ENCODE measurements at places on chromosomes 11 and 22.

DNA sequence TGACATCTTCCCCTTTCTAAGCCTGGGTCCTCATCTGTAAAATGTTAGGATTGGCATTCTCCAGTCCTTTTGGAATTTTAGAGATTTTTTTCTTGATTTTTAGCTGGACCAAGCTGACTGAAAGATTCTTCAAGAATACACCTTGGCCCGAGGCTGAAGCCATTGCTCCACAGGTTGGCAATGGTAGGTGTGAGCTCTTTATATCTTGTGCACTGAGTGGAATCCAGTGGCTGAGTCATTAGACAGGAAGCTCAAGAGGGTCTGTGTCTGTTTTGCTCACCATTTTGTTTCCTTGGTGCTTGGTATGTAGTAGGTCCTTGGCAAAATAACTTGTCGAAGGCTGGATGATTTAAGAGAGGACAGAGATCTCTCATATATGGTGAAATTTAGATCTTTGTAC, 6.2 kb downstream of the EIF3L start:
- DNase-seq = no peak

- DNase-seq = no peak
These were observed 31.8 kb downstream of the ARHGAP1 start for GRCh38 chr11:46668480-46669085.

- DNase-seq = no peak
These were observed 7.5 kb upstream of the CTSD start for GRCh38 chr11:1771273-1771672.

- no peak for DNase-seq
These were observed 339.3 kb upstream of the PLET1 start for GRCh38 chr11:112599856-112600533.

GRCh38 chr22:20664594-20664959, 109.3 kb upstream of the SERPIND1 start:
- DNase-seq = no peak

DNA sequence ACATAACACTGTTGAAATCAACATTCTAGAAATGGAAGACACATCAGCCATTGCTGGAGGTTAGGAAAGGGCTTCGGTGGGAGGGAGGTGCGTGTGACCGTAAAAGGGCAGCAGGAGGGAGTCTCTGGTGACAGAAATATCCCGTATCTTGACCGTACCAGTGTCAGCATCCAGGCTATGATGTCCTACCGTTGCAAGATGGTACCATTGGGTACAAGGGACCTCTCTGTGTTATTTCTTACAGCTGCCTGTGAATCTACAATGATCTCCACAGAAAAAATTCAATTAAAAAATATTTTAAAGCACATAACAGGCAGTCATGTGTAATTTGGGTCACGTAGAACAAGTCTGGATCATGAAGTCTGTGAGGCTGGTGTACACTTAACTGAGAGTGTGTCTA, 27.4 kb upstream of the SEPTIN5 start:
- no peak for DNase-seq

DNA sequence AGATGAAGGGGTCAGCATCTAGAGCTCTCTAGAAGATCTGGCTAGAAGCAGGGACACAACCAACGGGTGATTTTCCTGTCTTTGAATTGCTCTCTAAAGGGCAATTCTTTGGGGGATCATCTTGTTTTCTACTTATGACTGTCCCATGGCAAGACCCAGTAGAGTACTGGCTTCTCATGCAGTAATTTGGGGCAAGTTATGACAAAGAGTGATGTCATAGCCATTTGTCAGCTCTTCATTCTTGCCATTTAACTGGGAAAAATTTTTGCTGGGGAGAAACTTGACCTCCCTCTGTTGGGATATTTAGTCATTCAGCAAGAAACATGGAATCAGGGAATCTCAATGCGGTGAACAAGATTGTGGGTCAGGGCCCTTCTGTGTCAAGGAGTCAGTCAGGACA, 80.4 kb downstream of the SLC1A2 start:
- no peak for DNase-seq

DNA sequence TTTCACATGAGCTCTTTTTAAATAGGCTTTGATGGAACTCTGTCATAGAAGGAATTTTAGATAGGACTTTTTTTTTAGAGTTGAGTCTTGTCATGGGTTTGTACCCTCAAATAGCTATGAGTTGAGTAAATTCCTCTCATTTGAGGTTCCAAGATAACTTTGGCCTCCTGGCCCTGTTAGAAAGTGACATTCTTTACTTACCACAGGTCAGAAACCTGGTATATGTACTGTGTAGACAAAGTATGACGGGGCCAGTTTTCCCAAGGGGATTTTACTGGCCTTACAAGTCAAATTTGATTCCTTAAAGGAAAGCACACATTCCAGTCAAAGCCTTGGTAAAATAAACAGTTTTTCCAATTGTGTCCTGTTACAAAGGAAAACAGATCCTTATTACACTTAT, 729.3 kb upstream of the LUZP2 start:
- DNase-seq = no peak

DNA sequence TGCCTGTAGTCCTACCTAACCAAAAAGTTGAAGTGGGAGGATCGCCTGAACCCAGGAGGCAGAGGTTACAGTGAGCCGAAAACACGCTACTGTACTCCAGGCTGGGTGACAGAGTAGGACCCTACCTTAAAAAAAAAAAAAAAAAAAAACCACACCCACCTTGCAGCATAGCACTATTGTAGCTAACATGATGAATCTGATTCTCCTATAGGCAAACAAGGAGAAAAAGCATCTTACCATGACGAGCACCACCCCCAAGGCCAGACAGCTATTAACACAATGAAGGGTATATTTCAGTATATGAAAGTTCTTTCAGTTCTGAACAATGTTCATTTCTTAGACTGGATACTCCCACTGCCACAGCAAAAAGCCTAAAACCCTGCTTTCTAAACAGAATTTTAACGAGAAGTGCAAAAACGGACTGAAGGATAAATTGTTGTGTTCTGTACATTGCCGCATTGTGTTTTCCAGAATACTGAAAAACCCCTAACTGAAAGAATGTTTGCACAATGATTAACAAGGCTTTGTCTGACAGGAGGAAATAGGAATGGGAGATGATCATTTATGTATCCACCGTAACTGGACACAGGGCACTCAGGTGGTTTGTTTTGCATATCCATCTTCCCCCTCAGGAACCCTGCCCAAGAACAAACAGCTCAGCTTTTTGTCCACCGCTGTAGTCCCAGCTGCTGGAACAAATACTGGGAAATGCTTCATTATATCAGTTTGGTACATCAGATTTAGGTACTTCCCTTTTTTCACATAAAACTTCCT, 8.9 kb downstream of the PISD start:
- no peak for DNase-seq

DNA sequence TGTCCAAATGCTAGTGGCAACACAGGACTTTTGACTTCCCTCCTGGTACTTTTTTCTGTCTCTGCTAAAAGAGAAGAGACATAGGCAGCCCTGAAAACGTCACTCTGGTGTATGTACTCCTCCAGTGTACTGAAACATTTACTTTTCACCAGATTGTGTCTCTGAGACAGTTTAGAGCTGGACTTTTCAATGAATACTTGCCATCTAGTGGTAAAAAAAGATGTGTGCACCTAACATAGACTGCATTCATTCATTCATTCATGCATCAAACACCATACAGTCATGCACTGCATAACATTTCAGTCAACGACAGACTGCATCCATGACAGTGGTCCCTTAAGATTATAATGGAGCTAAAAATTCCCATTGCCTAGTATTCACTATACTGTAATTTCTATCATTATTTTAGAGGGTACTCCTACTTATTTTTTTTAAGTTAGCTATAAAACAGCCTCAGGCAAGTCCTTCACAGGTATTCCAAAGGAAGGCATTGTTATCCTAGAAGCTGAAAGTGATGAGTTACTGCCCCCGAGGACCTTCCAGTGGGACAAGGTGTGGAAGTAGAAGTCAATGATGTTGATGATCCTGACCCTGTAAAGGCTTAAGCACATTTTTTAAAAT, 186.2 kb downstream of the SPON1 start:
- DNase-seq = peak; percentile 15

DNA sequence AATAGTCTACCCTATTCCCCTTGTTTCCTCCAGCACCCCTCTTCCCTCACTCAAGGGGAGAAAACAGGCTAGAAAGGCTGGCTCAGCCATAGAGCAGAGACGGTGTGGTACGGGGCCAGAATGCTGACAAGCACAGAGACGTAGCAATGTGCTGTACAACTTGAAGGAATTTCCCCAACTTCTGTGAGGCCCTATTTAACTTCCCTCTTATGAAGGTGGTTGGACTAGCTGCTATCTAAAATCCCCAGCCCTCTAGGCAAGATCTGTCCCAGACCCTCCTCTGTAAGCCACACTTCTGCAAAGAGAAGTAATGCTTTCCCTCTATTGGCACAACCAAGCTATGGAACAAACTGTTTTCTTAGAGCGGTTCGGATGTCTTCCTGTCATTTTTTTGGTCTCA, 37.8 kb downstream of the PLEKHA7 start:
- no peak for DNase-seq

DNA sequence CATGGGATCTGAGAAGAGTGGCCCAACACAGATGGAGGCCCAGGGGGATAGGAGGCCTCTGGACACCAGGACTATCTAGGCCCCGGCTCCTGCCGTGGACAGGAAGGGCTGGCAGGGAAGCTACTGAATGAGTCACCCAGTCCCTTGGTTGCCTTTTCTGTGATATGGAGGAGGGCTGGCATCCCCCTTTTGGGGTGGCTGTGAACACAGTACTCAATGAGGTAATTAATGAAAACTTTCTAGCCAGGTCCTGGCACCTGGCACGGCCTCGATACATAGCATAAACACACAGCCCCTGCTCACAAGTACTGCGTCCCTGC, 163.2 kb downstream of the CHST1 start:
- no peak for DNase-seq

DNA sequence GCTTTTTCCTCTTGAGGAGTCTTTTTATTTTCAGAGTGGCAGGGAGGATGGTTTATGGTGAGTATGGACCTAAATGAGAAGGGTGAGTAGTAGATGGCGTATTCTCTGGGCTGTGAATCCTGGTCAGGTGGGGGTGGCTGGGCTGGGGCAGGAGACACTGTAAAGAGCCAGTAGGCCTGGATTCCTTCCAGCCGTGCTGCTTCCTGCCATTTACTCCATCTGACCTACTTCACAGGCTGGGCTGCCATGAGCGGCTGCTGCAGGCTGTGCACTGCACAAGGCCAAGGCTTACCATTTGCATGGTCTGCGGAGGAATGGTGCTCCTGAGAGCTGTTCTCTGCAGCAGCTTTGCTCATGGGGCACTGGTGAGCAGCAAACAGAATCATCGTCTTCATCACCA, 297.6 kb downstream of the KIRREL3 start:
- peak; percentile 23 for DNase-seq

DNA sequence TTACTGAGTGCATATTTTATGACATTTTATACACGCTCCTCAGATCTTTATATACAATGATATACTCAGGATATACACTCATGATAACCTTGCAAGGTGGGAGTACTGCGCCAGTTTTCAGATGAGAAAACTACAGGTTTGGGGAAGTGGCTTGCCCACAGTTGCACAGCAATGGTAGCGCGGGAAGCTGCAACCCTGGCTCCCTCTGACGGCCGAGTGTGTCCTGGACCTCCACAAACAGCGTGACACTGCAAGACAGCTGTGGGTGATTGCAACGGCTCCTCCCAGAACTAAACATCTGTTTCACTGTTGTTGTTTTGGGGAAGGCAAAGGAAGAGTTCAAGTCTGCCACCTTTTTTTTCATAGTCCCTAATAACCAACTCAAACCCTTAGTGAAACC, 47.0 kb downstream of the PACSIN2 start:
- DNase-seq = no peak

- DNase-seq = no peak
These were observed 161.4 kb downstream of the BRD1 start for GRCh38 chr22:49666146-49666809.

DNA sequence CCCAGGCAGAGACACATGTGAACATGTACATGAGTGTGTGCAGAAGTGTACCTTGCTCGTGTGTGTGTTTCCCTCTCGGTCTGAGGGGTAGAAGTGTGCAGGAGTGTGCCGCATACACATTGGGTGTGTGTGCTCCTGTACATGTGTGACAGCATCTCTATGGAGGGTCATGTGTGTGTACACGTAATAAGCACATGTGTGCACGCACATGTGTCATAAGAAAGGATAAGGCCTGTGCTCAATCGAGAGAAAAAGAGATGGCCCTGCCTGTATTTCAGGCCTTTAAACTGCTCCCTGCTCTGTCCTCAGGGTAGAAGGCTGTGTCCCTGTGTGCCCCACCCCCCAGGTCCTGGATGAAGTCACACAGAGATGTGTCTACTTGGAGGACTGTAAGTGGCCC, 61.8 kb downstream of the OTOG start:
- no peak for DNase-seq

GRCh38 chr11:110894224-110894623, 182.0 kb upstream of the ARHGAP20 start:
- no peak for DNase-seq

GRCh38 chr11:102733232-102733875, 8.6 kb upstream of the MMP8 start:
- DNase-seq = peak; percentile 73

GRCh38 chr11:2355000-2355644, 22.0 kb upstream of the CD81 start:
- DNase-seq = no peak

DNA sequence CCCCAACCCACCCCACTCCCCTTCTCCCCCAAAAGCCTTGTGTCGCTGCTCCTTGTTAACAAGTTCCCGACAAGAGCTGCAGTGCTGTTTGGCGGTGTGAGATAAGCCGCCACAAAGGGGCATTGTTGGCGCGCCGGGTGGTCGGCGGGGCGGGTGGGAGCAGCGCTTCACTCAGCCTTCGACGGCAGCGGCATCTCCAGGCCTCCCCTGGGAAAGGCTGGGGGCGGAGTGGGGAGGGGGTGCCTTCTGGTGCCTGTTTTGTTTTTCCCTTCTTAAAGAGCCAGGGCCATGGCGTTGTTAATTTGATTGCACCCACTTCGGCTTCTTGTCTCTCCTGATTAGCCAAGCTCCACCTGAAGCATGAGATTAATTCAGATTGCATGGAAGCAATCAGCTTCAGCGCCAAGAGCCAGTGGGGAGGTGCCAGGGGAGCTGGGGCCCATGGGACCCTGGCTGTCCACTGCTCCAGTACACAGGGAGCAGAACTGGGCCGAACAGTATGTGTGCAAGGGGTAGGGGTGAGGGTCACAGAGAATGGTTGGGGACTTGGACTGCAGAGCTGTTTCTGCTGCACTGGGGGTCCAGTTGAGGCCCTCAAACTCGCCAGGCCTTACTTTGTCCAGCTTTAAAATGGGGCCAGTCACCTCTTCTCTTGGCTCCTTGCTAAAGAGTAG, 165.1 kb downstream of the CEP164 start:
- no peak for DNase-seq

DNA sequence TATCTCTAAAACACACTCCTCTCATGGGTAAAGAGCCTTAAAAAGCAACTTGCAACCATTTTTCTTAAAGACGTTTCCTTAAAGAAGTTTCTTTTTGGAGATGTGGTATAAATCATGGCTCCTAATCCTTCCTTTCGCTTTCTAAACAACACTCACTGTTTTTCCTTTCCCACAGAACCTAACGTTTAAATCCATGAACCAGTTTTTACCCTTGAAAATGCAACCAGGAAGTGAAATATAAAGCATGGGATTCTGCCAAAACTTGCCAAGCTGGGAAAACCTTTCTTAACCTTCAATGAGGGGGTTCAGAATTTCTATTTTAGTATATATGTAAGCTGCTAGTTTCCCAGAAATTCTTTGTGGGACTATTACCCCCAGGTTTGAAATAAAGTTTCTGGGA, 8.6 kb downstream of the PLEKHA7 start:
- no peak for DNase-seq

Measured in Daoy (cell line).